Esophagus squamous epithelium (tissue), 5 donors: ENCODE measurements at places on chromosomes 7 and 10.

DNA sequence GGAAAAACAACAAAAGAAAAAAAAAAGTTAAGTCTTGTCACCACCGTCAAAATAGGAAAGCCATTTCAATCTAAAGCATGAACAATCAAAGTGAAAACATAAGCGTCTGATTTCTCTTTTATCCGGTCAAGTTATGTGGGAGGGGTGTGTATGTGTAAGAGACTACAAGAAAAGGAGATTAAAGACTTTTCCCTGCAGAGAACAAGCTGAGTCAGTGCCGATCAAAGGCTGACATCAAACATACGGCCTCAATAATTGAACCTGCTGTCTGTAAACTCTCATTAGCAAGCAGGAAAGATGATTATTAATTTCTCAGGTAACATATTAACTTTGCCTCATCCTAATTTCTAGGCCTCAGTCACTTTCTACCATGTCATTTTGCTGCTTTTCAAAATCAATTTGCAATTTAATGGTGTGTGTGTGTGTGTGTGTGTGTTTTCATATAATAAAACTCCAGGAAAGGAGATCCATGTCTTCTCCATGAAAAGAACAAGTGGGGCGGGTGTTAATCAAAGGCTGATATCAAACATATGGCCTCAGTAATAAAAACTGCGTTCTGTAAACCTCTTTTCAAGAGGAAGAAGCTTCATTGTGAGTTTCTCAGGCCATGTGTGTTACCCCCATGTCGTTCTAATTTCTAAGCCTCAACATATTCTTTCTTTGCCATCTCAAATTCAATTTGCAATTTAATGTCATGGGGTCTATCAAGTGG lies 649.1 kb upstream of the SORCS1 start:
- DNase-seq = no peak

DNA sequence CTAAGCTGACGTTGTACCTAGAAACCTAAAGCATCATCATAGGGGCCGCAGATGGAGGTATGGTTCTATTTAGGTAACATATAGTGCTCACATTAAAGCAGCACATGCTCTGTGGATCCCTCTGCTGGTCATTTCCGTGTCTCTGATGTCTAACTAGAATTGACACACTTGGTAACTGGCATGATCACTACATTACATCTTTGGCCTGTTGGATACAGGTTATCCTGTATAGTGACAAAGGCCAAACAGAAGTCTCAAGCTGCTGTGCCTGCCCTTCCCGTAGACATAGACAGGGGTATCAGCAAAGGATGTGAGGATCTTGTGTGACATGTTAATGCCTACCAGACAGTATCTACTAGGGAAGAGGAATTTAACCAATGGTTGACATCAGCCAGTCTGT lies 51.2 kb downstream of the KIF5B start:
- no peak for DNase-seq

DNA sequence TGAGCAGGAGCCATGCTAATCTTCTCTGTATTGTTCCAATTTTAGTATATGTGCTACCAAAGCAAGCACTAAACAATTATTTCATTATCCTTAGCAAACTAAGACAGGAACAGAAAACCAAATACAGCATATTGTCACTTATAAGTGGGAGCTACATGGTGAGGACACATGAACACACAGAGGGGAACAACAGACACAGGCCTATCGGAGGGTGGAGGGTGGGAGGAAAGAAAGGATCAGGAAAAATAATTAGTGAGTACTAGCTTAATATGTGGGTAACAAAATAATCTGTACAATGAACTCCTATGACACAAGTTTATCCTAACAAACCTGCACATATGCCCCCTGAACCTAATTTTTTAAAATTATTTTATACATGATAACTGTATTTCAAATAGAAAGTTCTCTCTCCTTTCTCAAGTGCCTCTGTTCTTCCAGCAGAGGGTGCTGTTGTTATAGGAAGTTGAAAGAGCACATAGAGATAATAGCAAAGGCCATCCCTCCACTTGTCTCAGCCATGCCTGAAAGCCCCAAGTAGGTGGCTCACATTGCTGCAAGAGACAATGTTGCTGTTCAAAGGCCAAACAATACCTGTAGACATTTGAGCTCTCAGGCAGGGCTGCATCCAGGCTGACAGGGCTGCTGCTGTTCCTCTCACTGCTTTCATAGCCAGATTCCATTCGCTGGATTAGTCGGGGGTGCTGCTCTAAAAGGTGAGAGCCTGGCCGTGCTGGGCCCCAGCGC lies 33.4 kb upstream of the PPP3CB start:
- DNase-seq = no peak

DNA sequence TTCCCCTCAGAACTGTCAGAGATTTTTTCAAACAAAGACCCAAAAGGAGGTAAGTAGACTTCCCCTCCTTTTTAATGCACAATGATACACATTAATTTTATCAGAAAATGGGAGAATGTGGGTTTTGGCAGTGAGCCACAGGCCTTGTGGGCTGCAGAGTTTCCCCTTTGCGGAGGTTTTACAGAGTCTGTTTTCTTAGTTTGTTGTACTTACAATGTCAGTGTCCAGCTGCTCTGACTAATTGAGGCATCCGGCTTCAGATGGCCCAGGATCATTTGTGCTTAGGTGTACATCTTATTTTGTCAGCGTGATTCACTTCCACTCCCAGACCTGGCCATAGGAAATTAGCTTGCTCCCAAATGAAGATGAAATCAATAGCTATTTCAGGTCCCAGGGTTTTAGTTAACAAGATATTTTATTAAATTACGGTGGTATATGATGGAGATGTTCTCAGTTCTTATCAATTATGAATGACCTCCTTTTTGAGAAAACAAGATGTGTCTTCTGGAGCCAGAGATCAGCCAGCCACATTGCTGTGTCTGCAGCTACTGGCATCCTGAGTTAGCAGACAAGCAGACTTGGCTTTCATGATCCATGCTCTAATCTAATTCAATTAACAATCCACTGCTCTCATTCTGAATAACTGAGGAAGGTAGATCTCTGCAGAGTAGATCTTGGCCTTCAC lies 1086.6 kb upstream of the SORCS1 start:
- DNase-seq = no peak

GRCh38 chr10:13852872-13853271 lies 266.1 kb downstream of the PRPF18 start:
- no peak for DNase-seq

DNA sequence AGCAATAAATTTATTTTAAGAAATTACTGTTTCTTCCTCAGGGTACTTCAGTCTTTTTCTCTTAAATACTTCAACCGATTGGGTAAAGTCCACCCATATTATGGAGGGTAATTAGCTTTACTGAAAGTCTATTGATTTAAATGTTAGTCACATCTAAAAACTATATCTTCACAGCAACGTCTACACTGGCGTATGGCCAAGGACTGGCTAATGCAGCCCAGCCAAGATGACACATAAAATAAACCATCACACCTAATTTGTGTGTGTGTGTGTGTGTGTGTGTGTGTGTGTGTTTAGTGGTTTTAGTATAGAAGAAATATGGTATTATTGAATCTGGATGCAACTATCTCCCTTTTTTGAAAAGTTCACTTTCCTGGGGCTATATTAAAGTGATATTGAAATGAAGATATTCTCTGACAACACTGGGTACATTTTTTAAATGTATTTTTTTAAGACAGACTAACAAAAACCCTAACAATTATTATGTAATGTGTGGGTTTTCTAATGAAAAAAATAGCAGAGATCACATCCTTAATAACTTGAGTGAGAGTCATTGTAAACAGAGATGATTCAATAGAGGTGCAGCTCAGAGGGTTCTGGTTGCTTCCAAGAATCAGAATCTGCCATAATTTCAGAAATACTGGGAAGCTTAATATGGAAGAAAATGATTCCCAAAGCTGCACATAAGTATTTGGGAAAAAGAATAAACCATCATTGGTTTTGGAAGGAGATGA lies 584.2 kb upstream of the MBL2 start:
- no peak for DNase-seq

GRCh38 chr10:69714572-69714971 lies 84.5 kb downstream of the FAM241B start:
- DNase-seq = no peak

GRCh38 chr7:115019882-115020605 lies 98.2 kb downstream of the MDFIC start:
- DNase-seq = no peak

GRCh38 chr10:60795465-60796202 lies 17.4 kb downstream of the CDK1 start:
- DNase-seq = no peak

DNA sequence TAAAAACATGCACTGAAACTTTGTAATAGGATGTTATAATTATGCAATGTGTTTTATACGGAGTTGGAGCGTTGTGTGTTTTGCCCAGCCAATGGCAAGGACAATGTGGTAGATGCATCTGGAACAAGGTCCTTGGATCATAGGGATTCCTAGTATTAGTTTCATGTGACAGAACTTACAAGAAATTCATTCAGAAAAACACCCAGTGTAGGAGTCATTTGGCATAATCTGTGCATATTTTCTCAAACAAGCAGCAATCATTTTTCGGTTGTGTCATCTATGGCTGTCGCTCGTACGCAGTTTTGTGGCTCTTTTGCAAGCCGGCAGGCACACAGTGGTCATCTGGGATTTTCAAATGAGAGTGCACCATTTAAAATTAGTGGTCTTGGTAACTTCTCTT lies 19.8 kb downstream of the CREB5 start:
- DNase-seq = no peak

- DNase-seq = no peak
Measured at GRCh38 chr7:88185650-88186049, 34.2 kb downstream of the SRI start.

GRCh38 chr7:128974241-128974934 lies 36.7 kb downstream of the IRF5 start:
- no peak for DNase-seq

- no peak for DNase-seq
Measured at GRCh38 chr10:63670291-63670898, 149.2 kb downstream of the REEP3 start.

GRCh38 chr7:87106974-87107612 lies 45.2 kb upstream of the DMTF1 start:
- no peak for DNase-seq

GRCh38 chr10:120539076-120539475 lies 82.0 kb downstream of the PLPP4 start:
- no peak for DNase-seq

DNA sequence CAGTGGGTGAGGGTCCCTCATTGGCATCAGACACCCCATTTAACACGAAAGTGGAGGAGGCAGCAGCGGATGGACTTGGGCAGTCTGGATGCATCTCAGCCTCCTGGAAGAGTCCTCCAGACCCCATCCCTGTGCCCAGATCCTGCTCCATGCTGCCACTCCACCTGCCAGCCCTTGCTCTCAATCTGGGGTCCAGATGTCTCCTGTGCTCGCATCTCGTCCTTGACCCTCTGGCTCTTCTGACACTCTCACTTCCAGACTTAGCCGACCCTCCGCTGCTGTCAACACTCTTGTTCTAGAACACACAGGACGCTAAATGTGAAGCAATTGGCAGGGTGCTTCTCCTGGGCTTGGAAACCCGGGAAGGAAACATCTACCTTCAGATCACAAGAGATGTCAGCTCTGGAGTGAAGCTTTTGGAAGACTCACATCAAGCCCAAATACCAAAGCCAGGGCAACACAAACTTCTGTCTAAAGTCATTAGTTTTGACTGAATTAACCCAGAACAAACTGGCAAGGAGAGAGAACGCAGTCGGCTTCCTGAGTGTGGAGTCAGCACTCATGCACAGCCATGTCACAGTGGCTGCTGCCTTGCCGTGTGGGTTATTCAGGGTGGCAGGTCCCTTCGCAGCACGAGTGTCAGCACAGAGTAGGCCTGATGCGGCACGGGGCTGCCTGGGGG lies 379.1 kb downstream of the TCERG1L start:
- DNase-seq = no peak

GRCh38 chr7:54964136-54964535 lies 54.7 kb upstream of the EGFR start:
- no peak for DNase-seq

DNA sequence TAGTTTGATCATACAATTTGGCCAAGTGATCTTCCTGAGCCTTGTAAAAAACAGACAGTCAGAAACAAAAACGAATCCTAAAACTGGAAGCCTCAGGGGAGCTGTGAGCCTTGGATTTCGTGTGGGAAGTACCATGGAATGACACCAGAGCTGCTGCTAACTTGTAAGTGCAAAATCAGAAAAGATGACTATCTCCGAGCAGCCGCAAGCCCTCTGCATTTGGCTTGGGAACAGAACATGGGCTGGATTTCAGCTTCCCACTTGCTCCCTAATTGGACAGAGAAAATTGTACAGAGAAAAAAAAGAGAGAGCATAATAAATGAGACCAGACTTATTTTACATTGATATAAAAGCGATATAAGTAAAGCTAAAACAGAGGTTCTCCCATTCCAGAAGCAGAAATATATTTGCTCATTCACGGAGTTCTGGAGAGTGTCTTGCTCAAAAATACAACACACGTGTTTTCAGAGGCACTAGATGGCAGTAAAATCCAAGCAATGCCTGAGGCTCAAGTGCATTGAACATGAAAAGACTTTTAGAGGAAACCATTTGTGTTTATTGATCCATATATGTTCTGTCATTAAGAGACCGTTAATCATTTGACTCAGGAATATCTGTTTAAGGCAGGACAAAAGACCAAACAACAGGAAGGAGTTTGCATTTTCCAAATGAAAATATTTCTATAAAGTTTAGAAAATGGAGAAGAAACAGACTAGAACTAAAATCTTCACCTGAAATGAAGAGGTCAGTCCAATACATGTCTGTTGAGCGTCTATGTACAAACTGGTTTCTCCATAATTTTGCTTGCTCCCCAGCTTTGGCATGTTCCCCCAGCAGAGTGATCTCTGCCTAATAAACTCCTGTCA lies 78.3 kb upstream of the SLC26A5 start:
- no peak for DNase-seq

GRCh38 chr7:94973844-94974243 lies 66.5 kb downstream of the PPP1R9A start:
- DNase-seq = no peak

DNA sequence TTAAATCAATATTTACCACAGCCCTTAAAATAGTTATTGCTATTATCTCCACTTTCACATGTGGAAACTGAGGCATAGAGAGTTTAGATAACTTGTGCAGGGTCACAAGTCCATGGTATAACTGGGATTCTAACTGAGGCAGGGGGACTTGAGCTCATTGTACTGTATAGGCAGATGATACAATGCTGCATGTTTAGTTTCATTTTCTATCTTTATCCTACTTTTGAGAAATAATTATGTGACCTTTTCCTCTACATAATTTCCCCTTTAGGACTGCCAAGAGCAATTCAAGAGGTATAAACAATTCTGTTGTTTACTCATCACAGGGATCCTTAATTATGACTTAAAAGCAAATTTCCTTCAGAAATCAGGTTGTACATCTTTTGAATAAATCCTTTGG lies 193.1 kb downstream of the SUGCT start:
- DNase-seq = no peak

DNA sequence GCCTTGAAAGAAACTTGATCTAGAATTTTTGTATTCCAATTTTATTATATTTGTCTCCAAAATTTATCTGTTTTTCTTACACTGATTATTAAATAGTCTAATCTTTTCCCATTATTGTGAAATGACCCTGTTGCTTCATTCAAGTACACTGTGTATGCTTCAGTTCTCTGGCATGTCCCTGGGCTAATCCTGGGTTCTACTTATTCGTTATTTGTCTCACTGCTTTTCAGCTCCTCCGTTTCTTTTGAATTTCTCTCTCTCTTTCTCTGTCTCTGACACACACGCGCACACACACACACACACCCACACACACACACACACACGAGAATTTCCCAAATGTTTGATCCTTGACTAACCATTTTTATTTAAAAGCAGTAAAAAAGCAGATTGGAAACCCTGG lies 768.6 kb downstream of the NRG3 start:
- no peak for DNase-seq

GRCh38 chr7:103912891-103913605 lies 76.4 kb downstream of the RELN start:
- DNase-seq = no peak

- DNase-seq = no peak
Measured at GRCh38 chr10:70602665-70603448, at the start of gene PRF1. Gene PRF1, minus strand, starts transcription at chr10:70602741. Its CDS starts 1,839 bp downstream, at chr10:70600902.
